ENCODE measurements at places on chromosomes 2 and 18.

DNA sequence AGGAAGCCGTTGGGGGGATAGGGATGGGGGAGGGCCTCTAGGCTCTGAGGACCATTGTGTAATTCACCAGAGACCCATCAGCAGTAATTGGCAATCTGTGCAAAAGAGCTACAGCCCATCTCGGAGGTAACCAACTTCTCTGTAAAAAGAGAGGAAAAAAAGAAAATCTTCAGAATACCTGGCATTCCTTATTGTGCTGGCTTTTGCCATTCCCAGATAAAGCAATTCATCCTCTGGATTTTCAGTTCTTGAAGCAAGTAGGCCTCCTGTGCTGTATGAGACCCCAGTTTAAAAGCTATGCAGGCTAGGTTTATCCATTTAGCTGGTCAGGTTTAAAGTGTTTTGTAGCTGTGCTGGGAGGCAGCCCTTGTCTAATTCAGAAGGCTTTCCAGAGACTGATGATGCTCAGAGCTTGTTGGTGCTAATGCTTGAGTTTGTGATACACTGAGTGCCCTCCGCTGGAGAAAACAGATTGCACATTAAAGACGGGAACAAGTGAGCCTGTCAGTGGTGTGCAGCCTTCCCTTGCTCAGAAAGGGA, at the start of gene LRRTM4:
TSS of gene LRRTM4 (minus strand) at position 446 of the 540 bp plus-strand sequence.
- DNase-seq, result peak; percentile 31

DNA sequence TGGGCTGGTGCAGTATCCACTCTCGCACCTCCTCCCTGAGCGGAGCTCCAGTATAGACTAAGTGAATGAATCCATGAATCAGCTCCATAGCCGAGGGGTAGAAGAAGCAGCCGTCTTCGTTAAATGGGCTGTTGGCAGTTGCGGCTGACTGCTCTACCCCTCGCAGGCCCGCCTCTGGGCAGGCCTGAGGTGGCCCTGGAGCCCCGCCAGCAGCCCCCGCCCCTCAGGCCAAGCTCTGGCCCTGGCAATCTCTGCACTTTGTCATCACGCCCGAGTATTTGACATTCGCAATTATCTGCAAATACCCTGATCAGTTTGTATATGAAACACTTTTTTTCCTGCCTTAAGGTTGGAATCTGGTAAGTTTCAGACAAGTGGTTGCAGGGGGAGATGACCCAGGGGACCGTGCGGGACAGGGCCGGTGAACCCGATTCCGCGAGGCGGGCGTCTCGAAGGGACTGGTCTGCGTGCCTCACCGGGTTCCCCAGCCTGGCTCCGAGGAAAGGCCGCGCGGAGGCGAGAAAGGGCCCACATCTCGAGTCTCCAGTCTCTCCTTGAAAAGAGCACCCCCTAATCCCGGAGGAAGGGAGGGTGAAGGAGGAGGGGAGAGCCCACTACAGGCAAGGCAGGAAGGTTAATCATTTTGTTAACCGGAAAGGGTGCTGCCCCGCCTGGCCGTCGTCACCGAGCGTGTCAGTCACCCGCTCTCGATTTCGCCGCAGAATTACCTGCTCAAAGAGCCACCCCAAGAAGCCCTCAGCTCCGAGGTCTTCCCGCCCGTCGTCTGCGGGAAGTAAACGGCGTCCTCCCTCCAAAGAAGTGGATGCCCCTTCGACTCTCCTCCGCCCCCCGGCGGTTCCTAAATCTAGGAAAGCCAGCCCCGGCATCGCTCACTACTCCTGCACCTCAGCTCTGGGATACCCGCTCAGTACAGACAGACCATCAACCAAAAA, 11.1 kb upstream of the SATB2 start:
- no peak for DNase-seq

DNA sequence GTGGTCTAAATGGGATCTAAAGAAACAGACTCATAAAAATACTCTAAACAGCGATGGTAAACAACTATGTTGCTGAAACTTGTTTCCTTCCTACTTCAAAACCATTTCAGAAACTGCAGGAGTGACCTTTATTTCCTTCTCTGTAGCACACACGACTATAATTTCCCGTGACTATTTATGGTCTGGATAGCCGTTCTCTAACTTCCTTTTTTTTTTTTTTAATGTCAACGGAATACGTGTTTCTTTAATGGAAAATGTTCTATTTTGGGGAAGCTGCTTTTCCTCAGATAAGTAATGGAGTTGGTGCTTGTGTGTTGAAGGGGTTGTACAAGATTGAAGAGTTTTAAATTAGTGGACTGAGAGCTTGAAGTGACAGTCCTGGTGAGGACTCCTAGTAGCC, 224.1 kb downstream of the PHLPP1 start:
- no peak for DNase-seq

GRCh38 chr18:60372596-60372995, at the start of gene MC4R:
MC4R (minus strand) TSS chr18:60372775; CDS start chr18:60372349, 426 bp downstream.
- DNase-seq, result peak; percentile 82

GRCh38 chr2:203811491-203812221, 55.9 kb upstream of the CTLA4 start:
- no peak for DNase-seq

GRCh38 chr2:20482725-20483124, 35.9 kb downstream of the RHOB start:
- DNase-seq, result no peak

Data from left renal cortex interstitium (tissue), 4 donors.